ENCODE measurements at places on chromosomes 16 and 17. TPM values are rescaled to one million over a fixed set of nuclear protein-coding genes. Genes with fewer than 3 reads are reported as not detected.

CD300E gene
- total RNA-seq: 0.46 TPM

GRCh38 chr17:58267347-58268324 lies 13.1 kb downstream of the MPO start:
- no peak for DNase-seq

- DNase-seq: no peak
Measured at GRCh38 chr16:64882078-64882784, 239.6 kb downstream of the CDH11 start.

DNA sequence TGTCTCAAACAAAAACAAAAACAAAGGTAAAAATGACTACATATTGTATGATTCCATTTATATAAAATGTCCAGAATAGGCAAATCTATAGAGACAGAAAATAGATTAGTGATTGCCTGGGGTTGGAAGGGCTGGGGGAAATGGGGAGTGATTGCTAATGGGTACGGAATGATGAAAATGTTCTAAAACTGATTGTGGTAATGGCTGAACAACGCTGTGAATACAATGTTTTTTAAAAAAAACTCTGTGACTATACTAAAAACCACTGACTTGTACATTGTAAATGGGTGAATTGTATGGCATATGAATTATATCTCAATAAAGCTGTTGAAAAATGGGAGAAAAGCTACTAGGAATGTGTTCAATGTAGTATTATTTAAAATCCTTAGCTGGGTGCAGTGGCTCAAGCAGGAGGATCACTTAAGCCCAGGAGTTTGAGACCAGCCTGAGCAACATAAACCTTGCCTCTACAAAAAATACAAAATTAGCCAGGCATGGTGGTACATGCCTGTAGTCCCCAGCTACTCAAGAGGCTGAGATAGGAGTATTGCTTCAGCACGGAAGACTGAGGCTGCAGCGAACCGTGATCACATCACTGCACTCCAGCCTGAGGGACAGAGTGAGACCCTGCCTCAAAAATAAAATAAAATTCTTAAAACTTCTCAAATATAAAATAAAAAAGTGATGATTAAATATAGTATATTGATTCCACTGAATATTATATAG lies 47.9 kb downstream of the TOM1L2 start:
- no peak for DNase-seq

KRT14 gene
- total RNA-seq: not detected

- no peak for DNase-seq
Measured at GRCh38 chr17:6580625-6581024, 24.3 kb upstream of the PITPNM3 start.

GRCh38 chr17:54307351-54307750 lies 484.6 kb downstream of the KIF2B start:
- no peak for DNase-seq

TAC4 gene
- total RNA-seq: 0.43 TPM

CCL17 gene
- not detected for total RNA-seq

DNA sequence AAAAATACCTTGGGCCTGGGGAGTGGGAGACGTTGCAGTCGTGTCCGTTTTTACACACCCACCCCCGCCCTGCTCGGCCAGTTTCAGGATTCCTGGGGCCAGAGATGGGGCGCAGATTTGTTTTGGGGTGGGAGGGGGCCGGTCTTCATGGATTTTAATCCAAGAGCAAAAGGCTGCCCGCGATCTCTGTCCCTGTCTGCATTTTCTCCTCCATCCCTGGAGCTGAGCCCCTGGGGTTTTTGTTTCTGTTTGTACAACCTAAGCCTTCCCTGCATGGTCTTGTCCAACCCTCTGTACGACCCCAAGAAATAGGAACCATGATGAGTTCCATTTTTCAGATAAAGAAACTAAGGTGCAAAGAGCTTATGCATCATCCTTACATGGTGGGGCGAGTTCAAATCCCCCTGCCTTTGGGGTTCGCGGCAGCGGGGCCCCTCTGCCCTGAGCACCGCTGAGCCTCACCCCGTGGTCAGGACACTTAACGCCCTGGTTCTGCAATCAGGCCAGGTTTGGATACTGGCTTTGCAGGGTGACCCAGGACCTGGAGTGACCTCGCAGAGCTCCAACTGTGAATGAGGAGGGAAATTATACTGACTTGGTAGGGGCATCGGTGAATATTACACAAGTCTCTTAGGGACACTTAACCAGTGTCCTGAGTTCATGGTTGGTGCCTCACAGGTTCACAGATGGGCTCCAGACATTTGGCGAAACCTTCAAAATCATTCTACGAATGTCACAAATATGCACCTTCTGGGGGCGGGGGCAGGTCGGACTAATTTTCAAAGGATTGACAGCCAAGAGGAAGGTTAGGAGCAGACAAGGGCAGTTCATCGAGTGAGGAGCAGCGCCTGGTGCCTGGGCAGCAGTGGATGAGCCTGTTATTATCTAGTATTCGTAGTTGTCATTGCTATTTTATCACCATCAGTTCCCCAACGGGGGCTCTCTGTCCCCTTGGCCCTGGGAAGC lies 4.1 kb upstream of the FOXF1 start:
- no peak for DNase-seq

YPEL3 gene
- 61.5 TPM for total RNA-seq

- no peak for DNase-seq
Measured at GRCh38 chr17:79808763-79809529, 12.1 kb upstream of the CBX8 start.

- DNase-seq: no peak
Measured at GRCh38 chr17:33864758-33865229, 390.3 kb upstream of the CCL2 start.

DNA sequence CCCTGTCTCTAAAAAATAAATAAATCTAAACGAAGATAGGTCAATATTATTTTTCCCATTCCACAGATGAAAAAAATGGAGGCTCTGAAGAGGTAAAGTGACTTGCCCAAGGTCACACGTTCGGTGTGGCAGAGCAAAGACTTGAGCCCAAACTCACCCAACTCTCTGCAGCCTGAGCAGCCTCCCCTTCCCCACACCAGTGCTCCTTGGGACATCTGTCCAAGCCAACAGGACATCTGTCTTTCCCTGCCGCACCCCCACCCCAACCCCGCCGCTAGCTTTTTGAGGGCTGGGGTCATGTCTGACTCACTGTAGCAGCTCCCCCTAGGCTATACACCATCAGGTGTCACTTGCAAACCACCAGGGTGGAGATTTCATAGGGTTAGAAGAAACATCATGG lies 5.2 kb upstream of the BEAN1 start:
- DNase-seq: no peak

GRCh38 chr16:68146585-68146984 lies 61.4 kb downstream of the NFATC3 start:
- DNase-seq: no peak

Data from Right ventricle myocardium inferior (tissue), 1 donor.